ENCODE measurements at places on chromosomes 6 and 20.
A peak's percentile ranks its signal among the peaks of the same experiment; 100 is the strongest.

DNA sequence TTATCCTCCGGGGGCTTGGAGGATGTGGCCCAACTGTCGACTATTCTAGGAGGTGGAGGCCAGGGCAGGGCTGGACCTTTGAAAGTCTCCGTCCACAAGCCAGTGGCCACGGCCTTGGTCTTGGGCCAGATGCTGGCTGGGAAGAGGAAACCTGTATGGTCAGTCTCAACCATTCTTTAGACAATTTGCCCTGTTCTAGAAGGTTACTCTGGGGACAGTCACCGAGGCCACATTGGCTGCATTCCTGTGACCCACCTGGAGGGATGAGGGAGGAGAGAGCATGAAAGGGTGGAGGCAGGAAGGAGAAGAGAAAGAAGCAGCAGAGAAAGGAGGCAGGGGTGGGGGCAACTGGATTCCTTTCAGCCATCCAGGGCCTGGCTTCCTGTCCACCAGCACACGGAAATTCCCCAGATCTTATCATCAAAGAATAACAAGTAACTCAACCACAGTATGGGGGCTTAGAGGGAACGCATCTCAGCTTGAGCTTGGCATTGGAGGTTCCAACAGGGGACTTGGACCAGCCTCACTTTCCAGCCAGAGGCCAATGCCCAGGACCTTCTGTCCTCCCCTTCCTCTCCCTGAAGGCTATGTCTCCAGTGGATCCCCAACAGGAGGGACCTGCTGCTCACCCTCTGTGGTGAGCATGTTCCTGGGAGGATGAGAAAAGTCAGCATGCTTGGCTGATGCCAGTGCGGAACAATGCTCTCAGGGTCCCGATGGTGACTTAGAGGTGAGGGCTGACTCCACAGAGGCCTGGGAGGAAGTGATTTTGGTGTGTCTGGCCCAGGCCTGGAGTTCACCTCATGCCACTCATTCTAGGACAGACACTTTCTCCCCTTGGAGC, 30.4 kb downstream of the TGM2 start:
- no peak for DNase-seq

GRCh38 chr6:37171201-37171969, 1.4 kb downstream of the PIM1 start:
- peak; percentile 57 for DNase-seq

DNA sequence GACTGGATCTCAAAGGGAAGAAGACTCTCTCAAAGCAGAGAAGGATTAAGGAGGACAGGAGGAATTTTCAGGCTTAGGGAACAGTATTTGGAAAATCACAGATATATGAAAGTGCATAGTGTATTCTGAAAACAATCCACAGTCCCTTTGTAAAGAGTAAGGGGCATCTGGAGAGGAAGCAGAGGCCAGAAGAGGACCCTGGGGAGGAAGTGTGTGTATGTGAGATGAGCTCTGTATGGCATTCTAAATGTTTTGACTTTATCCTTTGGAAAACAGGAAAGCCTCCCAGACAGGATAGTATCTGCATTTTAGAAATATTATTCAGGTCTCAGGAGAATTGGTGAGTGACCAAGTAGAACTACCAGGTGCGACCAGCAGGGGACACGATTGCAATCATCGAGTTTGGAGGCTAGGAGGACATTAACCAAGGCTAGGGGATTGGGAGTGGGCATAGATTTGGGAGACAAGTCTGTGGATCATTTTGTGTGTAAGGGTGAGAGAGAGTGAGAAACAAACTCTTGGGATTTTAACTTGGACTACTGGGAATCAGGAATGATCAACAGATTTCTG, 38.3 kb upstream of the FAM184A start:
- DNase-seq = peak; percentile 37

- DNase-seq = no peak
These were observed 18.3 kb upstream of the TRAM2 start for GRCh38 chr6:52595000-52595795.

DNA sequence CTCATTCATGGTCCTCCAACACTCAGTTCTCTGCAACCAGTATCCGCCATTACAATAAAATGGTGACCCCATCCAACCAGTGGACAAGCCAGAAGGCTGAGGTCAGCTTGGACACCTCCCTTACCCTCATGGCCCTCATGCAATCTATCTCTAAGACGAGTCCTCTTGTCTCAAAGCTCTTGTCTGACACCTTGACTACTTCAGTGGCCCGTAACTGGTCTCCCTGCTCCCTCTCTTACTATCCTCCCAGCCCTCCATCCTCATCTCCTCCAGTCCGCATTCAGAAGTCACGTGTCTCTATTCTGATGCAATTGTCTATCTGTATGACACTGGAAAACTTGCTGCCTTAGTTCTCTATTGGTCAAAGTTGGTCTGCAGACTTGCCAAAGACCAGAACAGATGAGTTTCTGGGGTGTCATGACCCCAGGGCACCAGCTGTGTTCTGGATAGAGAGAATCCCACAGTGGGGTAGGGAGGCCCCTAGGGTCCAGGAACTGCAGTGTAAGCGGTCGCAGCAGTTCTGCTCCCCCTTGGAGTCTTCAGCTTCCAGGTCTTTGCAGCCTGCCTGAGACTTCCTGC, 59.6 kb upstream of the RNF24 start:
- no peak for DNase-seq

- peak; percentile 67 for DNase-seq
These were observed 110.4 kb upstream of the ARMC2 start for GRCh38 chr6:108737594-108738546.

GRCh38 chr20:62584671-62585460, 57.4 kb upstream of the SLCO4A1 start:
- no peak for DNase-seq

GRCh38 chr20:1555952-1556351, 1.6 kb downstream of the SIRPD start:
- DNase-seq = no peak

GRCh38 chr6:15936503-15936902, 192.4 kb upstream of the MYLIP start:
- no peak for DNase-seq

- no peak for DNase-seq
These were observed at the start of gene TREM2 for GRCh38 chr6:41162687-41163418. Gene TREM2, minus strand, starts transcription at chr6:41163116. Its CDS starts 34 bp downstream, at chr6:41163082.

- no peak for DNase-seq
These were observed 516.1 kb upstream of the MAN1A1 start for GRCh38 chr6:119865466-119866350.

- DNase-seq = no peak
These were observed 117.8 kb downstream of the ZDHHC14 start for GRCh38 chr6:157498817-157499216.

DNA sequence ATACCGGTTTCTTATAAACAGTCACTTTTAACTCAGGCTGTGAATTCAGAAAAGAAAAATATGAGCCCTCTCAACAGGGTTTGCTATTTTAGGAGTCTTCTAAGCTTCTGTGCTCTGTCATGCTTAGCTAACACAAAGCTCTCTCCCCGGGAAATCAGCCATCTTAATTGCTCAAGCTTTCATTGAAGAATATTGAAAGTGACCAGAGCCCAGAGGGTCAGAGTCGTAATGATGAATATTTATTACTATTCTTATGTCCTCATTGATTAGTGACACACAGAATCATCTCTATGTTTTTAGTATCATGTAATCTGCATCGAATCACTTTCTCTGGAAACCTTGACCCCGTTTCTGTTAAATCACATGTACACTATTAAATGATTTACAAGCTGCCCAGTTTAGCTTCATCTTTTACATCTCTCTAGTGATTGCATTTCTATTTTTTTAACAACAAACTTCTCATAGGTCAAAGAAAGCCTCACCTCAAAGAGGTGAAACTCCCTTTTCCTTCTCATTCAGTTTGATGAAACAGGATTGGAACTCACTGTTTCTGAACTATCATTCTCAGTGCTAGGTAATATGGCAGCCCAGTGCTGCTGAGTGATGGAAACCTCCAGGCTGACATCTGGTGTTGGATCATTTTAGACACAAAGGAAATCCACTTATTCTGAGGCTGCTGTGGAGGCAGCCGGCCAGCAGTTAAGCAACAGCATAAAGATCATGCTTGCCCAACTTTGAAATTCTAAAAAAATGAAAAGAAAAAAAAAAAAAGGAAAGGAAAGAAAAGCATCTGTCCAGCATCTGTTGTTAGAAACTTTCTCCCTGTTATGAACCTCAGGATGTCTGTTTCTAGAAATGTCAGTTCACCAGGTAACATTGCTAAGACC, 96.3 kb downstream of the RFPL4B start:
- no peak for DNase-seq

- DNase-seq = no peak
These were observed 760.9 kb upstream of the FLRT3 start for GRCh38 chr20:15098351-15098750.

- peak; percentile 45 for DNase-seq
These were observed 126.7 kb downstream of the BCAS1 start for GRCh38 chr20:53943522-53944291.

GRCh38 chr6:35544769-35545361, 32.2 kb upstream of the TULP1 start:
- no peak for DNase-seq

- DNase-seq = peak; percentile 50
These were observed 71.0 kb upstream of the CD83 start for GRCh38 chr6:14046476-14047068.

DNA sequence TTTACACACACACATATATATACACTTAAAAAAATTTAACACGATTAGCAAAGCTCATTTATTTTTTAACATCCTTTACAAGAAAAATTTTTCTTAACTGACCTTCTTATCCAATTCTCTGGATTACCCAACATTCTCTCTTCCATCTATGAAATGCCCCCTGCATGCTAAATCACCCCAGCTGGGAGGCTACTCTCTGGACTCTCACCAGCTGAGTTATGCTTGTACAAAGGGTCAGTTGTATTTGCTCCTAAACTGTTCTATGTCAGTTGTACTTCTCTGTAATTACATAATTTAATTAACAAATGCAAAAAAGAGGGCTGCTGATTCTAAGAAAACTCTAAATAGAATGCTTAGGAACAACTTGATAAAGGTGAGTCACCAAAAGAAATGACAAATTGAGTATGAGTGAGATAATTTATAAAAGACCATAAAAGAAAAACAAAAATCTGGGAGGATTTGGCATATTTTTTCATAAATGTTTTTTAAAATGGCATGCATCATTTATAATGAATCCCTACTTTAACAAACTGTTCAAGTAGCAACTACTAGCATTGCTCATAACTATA, 120.5 kb downstream of the KIF13A start:
- DNase-seq = no peak

DNA sequence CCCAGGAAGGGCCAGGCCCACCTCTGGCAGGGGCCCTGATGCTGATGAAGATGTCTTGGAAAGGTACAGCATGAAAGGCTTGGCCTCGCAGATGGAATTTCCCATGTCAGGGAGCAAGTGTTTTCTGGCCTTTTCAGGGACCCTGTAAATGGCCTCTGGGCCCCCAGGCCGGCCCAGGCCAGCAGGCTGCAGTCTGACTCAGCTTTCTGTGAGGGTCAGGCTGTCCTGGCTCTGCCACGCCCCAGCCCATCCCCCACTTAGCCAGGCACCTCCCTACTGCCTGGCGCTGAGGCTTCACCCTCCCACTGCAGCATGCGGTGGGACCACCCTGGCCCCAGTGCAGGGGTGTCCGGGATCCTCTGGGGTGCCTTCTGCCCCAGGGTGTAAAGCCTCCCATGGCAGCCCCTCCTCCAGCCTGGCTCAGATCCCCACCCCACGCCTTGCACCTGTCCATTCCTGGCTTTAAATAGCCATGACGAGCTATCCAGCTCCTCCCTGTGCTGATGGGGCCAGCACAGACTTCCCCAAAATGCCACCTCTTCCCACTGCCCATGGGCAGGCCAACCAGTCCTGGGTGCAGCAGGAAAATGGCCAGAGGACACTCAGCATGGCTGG, 35.6 kb upstream of the GATA5 start:
- DNase-seq = no peak

- no peak for DNase-seq
These were observed 23.7 kb downstream of the SERPINB1 start for GRCh38 chr6:2817903-2818443.

DNA sequence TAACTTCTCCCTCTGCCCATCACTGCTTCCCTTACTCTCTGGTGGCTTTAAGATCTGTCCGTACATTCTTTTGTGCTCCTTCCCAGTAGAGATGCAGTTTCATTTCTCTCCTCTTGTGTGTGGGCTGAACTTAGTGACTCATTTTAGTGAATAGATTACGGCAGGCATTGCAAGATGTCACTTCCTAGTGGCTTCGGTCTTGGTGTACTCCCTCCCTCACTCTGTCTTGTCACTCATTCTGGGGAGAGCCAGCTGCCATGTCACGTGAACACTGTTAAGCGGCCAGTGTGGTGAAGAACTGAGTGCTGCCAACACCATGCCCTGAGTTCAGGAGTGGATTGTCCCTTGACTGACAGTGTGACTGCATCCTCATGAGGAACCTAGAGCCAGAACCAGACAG, 115.9 kb downstream of the OTOR start:
- no peak for DNase-seq

- DNase-seq = peak; percentile 47
These were observed 18.4 kb upstream of the SNX9 start for GRCh38 chr6:157804448-157805327.

GRCh38 chr6:41964201-41964887, 22.7 kb upstream of the CCND3 start:
- DNase-seq = peak; percentile 41

DNA sequence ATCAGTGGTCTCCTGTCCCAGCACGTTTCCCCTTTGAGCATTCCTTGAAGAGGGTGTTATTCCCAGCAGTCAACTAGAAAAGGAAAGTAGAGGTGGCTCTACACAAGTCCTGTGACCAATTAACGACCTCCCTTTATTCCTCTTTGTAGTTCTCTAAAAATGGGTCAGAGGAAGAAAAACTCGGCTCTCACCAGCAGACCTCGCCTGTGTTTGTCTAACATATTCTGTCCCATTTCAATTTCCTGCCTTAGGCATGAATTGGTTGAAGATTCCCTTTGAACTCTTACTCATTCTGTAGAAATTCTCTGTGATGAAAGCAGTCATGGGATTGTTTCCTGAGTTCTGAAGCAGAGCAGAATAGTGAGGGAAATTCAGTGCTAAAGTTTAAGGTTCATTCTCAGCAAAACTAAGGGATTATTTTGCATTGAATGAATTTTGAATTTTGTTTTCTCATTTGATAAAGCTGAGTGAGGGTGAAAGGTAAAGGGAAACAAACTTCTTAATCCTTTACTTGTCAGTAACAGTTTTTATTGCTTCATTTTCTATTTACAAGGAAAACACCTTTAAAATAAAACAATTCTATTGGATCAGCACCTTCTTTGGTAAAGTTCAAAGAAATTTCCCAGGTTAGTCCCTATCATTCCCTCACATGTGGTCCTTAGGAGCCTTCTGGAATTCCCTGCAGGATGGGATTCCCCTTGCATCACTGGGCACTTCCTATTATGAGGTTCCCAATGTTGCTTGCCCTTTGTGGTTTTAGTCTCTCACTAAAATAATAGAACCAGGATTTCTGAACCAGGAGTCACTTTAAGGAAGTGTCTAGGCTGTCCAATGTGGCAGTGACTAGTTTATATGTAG, 105.8 kb downstream of the SLX4IP start:
- DNase-seq = no peak
